ENCODE measurements at places on chromosomes 7 and 10.

DNA sequence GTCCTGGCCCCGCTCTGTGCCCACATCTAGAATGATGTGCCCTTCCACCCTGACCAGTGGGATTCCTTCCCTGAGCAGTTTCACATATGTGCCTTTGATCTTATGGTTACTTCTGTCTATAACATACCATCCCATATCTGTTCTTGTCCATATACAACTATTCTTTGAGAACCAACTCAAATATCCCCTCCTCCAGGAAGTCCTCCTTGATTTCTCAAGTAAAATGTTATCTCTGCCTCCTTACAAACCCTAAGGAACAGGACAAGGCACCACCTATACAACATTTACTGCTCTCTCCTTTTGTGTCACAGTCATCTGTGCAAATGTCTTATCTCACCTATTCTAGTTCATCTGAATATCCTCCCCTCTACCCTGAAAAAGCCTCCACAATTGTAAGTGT, 28.2 kb downstream of the HABP2 start:
- DNase-seq: no peak

GRCh38 chr10:62056698-62057097, 155.2 kb downstream of the ARID5B start:
- no peak for DNase-seq

- DNase-seq: no peak
Measured at GRCh38 chr10:113052076-113052830, 102.2 kb downstream of the TCF7L2 start.

DNA sequence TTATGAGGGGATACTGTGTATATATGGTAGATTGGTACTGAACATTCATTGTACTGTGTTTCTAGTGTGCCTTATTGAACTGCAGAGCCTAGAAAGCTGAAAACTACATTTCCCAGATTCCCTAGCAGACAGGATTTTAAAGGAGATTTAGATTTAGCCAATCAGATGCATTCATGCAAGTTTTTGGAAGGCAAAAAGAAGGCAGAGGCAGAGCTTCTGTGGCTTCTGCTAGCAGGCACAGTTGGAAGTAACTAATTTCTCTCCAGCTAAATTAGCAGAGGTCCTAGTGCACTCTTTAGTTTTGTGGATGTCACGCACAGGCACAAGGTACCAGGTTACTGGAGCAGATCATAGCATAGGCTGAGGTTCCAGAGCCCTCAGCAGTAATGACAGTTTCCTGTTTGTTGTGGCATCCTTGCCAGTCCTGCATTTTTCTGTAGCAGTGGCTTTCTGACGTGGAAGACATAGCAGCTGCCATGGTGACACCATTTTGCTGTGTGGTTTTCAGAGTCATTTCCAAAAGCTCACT, 83.7 kb upstream of the CCDC71L start:
- no peak for DNase-seq

DNA sequence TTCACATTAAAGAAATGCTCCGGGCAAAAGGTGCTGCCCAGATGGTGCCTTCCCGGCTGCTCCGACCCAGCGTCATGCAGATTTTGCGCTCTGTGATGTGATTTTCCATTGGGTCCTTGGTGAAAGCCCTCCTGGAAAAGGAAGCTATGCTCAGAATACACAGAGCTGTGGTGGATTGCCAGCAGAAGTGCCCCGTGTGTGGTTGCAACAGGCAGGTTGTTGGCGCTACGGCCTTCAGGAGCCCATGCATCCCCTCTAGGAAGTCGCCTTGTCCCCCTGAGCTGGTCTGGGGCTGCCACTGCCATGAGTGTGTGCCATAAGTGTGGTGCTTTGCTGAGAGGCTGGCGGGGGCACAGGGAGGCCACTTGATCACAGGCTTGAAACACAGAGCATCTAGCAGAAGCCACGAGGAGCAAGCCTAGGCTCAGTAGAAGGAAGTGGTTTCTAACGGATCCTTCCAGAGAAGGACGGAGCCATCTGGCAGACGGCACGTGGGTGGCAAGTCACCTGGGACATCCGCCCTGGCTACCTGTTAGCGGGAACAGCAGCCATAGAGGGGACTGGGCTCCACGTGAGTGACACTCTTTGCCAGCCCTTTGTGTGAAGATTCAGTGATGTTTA, 210.9 kb downstream of the CUX1 start:
- no peak for DNase-seq

GRCh38 chr7:33485747-33486493, 356.6 kb downstream of the BBS9 start:
- no peak for DNase-seq

DNA sequence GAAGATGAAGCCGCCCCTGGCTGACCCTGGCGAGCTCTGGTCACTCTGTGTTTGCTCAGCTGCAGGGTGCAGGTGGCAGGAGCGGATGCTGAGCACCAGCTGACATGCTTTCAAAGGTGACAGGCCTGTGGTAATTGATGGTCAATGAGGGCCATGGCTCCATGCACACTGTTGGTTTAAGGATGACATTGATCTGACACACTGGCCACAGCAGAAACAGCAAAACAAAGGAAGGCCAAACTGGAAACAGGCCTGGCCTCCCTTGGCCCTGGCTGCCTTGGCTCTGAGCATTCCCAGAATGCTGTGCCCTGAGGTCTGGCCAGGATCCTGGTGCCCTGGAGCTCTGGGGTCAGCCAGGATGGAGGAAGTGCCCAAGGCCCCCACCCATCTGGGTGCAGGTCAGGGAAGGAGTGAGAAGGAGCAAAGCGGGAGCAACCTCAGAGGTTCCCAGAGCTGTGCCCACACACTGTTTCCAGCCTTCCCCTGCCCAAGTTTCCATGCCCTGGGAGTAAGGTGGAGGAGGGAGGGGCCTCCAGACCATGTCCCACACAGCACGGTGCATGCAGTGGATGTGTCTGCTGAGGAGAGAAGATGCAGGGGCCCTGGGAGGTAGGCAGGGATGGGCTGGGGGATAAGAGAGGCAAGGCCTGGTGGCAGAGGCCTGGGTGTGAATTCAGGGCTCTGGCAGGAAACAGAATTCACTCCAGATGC, 302.2 kb downstream of the RPS24 start:
- peak; percentile 30 for DNase-seq

DNA sequence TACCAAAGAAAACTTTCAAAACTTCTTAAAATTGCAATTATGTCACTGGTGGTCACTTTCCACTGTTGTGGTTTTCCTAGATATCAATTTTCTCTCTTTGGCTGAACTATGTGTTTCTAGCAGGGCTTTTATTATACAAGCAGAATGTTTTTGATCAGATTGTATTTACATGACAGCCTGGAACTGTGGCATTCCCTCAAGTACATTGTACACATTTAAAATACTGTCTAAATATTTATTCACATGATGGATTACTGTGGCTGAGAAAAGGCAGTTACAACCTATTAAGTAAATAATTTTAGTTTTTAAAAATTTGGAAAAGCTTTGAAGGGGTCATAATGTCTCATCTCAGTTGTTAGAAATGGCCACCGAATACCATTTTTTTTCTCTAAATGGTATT, 231.9 kb upstream of the PPP1R3A start:
- DNase-seq: no peak

GRCh38 chr10:127092916-127093315, 103.5 kb downstream of the INSYN2A start:
- no peak for DNase-seq

- no peak for DNase-seq
Measured at GRCh38 chr10:18144928-18145327, 4.7 kb downstream of the CACNB2 start.

- DNase-seq: no peak
Measured at GRCh38 chr10:132691711-132692153, 94.2 kb downstream of the NKX6-2 start.

DNA sequence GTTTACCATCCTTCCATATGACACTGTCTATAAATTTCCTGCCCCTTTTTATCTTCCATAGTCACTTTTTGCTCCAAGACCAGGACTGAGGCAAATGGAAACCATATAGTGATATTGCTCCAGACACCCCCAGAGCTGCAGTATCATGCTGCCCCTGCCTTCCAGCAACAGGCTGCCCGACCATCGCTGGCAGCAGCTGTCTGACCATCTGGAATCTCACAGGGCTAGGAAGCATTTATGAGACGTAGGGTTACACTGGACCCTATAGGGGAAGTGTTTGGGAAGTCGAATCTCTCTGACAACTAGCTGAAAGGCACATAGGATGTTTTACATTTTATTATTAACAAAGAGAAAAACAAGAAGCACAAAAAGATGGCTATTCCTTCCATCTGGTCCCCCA, 19.4 kb downstream of the ENO4 start:
- DNase-seq: no peak

- DNase-seq: no peak
Measured at GRCh38 chr10:96560966-96561887, 25.6 kb downstream of the TM9SF3 start.

GRCh38 chr7:11650500-11650899, 181.5 kb downstream of the THSD7A start:
- no peak for DNase-seq

- DNase-seq: no peak
Measured at GRCh38 chr7:96993094-96993865, 12.1 kb upstream of the DLX6 start.

DNA sequence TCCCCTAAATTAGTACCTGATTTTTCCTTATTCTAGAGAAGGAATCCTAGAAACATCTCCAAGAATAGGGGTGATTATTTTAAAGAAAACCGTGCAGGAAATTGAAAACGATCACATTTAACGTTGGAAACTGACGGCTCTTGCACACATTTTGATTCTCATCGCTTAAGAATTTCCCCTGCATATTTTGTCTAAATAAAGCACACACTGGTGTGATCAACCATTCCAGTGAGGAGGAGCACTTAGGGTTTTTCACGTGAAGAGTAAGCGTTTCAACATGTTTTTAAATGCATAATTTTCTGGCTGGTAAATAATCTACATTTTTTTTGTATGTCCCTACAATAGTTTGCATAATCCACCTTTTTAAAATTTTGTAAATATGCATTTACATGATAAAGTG, 229.7 kb upstream of the PFKP start:
- DNase-seq: no peak

- DNase-seq: peak; percentile 16
Measured at GRCh38 chr10:100894033-100894432, 18.7 kb upstream of the SLF2 start.

DNA sequence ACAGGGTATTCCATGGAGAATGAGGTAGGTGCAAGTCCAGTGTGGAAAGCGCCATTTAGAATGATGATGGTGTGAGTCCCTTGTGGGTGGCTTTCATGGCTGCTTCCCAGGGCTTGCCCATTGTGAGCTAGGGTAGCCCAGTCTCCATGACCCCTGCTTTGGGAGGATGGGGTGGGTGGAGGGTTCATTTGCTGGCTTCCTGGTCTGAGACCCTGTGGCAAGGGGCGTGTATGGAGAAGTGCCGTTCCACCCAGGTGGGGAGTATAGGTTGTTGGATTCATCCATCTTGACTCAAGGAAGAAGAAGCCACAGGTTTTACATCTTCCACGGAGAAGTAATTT, 27.7 kb downstream of the CCM2 start:
- DNase-seq: no peak

- no peak for DNase-seq
Measured at GRCh38 chr10:110413049-110413783, 84.5 kb upstream of the DUSP5 start.

DNA sequence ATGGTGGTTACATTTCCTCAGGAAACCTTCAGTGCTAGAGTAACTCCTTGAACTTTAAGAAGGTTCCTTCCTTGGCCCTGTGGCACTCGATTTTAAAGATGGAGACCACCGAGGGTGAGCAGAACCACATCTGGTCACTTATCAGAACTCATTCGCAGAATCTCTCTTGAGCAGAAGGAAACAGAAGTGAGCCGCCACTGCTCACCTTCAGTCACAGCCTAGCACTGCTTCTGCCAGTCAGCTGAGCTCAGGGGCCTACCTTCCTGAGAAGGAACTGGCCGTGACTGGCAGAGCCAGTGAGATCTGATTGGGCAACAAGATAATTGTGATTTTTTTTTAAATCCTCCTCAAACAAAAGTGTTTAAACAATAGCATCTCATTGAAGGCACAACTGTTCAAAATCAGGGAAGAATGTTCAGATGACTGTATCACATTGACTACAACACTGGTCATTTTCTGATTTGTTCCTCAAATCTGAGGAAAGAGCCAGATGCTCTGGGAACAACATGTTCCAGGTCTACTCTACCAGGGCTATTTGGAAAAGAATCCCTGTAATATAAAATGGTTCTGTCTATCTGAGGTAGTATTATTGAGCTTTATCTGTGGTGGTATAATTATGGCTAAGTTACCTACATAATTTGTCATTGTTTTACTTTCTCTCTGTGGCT, 2.7 kb upstream of the SYPL1 start:
- DNase-seq: no peak

DNA sequence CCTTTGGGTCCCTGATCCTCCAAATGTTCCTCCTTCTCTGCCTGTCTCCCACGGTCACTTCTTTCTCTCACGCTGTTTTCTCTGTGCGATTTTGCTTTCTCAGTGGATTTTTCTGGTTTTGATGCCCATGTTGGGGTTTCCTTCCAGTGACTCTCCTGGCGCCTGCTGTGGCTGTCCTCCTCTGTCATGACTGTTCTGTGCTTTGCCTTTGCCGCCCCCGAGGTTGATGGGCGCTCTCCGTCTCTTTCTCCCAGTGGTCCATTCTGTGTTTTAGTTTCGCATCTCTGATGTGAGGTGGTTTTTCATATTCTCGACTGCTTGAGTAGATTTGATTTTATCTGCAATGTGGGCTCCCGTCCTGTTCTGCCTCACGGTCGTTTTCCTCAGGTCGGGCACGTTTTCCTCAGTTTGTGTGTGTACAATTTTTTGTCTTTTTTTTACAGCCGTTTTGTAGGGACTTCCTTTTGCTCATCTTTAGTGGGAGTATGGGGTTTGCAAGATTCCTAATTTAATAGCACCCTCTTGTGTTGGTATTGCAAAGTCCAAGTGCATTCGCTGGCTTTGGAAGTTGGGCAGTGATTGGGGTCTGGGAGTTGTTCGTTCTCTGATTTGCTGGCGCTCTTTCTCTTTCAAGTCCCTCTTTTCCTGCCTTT, 100.0 kb downstream of the INPP5A start:
- DNase-seq: no peak

GRCh38 chr7:133568544-133568943, 315.7 kb downstream of the EXOC4 start:
- no peak for DNase-seq

- no peak for DNase-seq
Measured at GRCh38 chr7:148621563-148621962, 31.0 kb downstream of the C7orf33 start.

- peak; percentile 64 for DNase-seq
Measured at GRCh38 chr10:132571650-132572544, 34.3 kb downstream of the INPP5A start.

GRCh38 chr10:9291081-9291480, 1236.6 kb downstream of the GATA3 start:
- no peak for DNase-seq

- no peak for DNase-seq
Measured at GRCh38 chr7:101728128-101728527, 89.3 kb upstream of the CUX1 start.

GRCh38 chr10:118800920-118801319, 46.1 kb upstream of the CACUL1 start:
- no peak for DNase-seq

GRCh38 chr10:75400771-75401568, 594 bp downstream of the ZNF503 start:
- DNase-seq: peak; percentile 70
